ENCODE measurements at places on chromosomes 1 and 21.

DNA sequence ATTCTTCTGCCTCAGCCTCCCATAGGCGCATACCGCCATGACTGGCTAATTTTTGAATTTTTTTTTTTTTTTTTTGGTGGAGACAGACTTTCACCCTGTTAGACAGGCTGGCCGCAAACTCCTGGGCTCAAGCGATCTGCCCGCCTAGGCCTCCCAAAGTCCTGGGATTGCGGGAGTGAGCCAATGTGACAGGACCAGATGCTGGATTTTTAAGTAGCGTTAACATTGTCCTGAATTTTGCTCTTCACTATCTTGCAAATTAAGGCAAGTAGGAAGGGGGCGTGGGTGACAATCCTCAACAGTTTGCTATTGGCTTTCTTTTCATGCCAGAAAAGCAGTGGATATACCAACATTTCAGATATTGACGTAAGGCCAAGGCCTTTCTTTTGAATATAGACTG is 49.7 kb upstream of the TSNAX start:
- no peak for DNase-seq

- no peak for DNase-seq
Measured at GRCh38 chr1:156430303-156430702, 61.3 kb downstream of the RHBG start.

GRCh38 chr1:117173006-117173405 is 37.7 kb downstream of the VTCN1 start:
- DNase-seq, result no peak

DNA sequence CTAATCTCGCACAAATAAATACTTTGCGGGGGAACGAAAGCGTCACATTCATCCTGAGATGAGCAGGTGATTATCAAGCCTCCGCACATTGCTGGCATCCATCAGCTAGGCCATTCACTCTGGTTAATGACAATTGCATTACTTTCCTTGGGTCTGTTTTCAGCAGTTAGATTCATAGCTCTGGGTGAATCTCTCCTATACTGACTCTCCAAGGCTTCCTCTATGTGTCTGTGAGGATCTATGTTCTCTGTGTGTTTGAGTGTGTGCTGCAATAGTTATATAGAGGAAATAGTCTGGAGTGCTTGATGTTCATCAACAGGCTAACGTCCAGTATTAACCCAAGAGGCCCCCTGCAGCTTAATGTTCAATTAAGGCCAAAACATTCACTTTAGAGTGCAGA is 133.0 kb upstream of the CTTNBP2NL start:
- no peak for DNase-seq

DNA sequence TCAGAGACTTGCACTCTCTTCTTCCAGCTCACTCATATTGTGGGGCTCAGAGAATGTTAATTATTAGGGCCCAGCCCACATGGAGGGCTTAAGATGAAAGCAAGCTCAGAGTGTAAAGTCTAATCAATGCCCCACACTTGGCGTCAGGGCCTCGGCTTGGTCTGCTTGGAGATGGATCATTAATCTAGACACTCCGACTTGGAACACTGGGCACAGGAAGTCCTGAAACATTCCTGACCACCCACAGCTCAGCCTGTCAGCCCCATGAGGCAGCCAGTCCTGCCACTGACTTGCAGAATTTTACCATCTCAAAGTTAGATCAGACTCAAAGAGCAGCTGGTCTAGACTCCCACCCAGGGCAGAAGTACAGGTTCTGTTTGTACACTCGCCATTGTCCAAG is 69.8 kb upstream of the TRABD2B start:
- no peak for DNase-seq

- no peak for DNase-seq
Measured at GRCh38 chr1:164907666-164908065, 348.7 kb downstream of the PBX1 start.
